ENCODE measurements at places on chromosomes 3 and 15.

GRCh38 chr15:28078191-28078719 lies 20.9 kb downstream of the OCA2 start:
- no peak for DNase-seq

GRCh38 chr15:100393008-100393407 lies 51.2 kb upstream of the ADAMTS17 start:
- DNase-seq: no peak

DNA sequence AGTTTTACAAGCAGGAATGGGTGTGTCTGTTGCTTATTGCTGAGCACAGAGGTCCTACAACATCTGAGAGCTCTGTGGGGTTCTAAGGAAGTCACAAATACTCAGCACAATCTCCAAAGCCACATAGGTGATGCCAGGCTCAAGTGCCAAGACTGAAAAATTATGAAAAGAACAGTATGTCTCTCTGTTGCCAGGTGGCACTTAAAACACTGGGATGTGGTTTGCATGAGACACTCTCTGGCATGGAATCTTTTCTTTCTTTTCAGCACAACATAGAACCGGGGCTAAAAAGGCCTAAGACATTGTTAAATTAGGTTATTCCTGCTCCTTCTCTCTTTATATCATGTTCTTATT lies 127.3 kb upstream of the PRICKLE2 start:
- no peak for DNase-seq

GRCh38 chr3:97927704-97928103 lies 44.5 kb downstream of the RIOX2 start:
- DNase-seq: no peak

GRCh38 chr3:139128803-139129202 lies 84.1 kb upstream of the PRR23C start:
- DNase-seq: no peak

- DNase-seq: no peak
Measured at GRCh38 chr3:52469001-52469400, 13.6 kb downstream of the NISCH start.

GRCh38 chr15:50116477-50116876 lies 2.6 kb downstream of the ATP8B4 start:
- no peak for DNase-seq

DNA sequence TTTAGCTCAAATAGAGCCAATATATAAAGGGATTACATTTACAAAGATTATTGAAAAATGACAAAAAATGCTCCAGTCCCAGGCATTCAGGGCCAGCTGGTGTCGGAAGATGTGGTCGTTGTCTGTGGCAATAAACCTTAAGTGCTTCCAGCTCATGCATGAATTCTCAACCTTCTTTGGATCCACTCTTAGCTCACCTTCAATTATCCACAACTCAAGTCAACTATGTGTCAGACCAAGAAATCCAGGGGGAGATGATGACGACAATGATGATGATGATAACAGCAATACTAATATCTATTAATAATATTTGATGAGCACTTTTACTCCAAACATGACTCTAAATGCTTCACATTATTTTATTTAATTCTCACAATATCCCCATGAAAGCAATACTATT lies 53.6 kb upstream of the PXYLP1 start:
- peak; percentile 18 for DNase-seq

DNA sequence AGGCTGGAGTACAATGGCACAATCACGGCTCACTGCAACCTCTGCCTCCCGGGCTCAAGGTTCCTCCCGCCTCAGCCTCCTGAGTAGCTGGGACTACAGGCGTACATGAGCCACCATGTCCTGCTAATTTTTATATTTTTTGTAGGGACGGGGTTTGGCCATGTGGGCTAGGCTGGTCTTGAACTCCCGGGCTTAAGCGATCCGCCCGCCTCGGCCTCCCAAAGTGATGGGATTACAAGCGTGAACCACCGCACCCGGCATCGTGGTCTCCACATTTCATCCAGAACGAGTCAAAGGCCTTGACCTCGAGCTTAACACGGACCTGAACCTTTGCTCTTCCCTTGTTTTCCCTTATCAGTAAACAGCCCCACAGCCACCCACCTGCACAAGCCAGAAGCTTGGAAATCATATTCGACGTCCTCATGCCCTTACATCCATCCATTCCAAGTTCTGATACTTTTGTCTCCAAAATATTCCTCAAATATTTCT lies 1.4 kb upstream of the PTPN23 start:
- DNase-seq: no peak

DNA sequence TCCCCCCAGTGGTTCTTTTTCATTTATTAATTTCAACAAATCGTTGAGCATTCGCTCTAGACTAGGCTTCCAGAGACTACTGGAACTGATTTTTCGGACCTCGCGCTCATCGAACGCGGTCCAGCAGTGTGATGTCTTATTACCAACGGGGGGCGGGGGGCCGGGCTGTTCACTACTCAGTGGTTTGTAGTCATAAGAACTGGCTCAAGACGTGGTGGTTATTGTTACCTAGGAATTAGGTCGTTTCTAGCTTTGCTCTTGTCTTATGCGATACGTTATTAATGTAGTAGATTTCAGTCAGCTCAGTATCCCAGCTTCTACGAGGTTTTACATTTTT lies 858 bp downstream of the RBM5 start:
- DNase-seq: no peak

GRCh38 chr15:80752204-80752603 lies 27.0 kb upstream of the CEMIP start:
- DNase-seq: no peak

DNA sequence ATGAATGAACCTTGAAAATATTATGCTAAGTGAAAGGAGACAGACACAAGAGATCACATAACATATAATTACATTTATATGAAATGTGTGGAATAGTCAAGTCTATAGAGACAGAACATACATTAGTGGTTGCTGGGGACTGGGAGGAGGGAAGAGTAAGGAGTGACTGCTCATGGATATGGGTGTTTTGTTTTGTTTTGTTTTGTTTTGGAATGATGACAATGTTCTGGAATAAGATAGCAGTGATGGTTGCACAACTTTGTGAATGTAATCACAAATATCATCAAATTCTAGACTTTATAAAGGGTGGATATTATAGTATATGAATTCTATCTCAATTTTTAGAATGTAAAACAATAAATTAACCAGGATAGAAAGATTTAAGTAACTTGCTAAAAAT lies 57.4 kb upstream of the PHLDB2 start:
- DNase-seq: no peak

GRCh38 chr3:111106993-111107661 lies 35.5 kb downstream of the NECTIN3 start:
- DNase-seq: no peak

DNA sequence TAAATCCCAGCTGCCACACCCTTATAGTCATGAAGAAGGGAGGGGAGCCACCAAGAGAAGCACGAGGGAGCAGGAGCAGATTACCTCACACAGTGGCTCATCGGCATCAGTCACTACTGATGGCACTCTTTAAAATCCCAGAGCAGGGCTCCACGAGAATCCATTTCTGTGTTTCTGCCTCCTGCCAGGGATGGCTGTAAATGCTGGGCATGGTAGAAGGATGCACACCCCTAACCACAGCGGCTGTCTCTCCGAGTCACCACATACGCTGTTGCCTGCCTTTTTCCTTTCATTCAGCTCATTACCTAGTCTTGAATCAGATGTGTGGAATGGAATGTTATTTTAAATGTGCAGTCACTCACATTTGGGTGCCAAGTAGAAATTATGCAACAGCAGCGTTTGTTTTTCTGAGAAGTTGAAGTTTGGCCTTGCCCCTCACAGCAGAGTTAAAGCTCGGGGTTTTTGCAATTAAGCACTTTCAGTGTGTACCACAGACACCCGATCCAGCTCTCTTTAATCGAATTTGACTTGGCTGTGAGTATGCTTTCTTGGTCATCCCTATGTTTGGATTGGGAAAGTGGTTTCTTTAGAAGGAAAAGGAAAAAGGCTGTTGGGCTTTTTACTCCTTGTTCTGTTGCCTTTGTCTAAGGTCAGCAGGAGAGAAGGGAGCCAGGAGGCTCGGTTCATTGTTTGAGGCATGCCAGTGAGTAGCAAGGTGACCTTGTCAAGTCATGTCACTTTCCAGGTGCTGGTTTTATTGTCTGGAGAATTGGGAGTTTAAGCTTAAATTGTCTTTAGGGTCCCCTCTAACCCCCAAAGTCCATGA lies 284.2 kb upstream of the TPM1 start:
- DNase-seq: no peak

- no peak for DNase-seq
Measured at GRCh38 chr15:94443186-94443585, 211.8 kb downstream of the MCTP2 start.

DNA sequence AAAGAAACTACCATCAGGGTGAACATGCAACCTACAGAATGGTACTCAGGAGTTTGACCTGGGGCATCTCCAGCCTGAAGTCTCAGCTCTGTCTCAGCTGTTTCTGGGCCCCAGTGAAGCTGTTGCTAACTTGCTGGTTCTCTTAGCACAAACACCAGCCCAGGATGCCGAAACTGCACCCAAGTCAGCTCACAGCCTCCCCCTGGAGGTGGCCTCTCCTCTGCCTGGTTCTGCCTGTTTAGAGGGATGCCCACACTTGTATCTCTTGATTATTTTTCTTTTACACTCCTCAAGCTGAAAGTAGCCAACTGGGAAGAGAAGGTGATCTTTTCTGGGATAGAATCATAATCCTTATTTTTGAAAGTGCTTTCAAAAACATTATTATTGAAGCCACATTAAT lies 289.0 kb upstream of the RASGRP1 start:
- DNase-seq: no peak

DNA sequence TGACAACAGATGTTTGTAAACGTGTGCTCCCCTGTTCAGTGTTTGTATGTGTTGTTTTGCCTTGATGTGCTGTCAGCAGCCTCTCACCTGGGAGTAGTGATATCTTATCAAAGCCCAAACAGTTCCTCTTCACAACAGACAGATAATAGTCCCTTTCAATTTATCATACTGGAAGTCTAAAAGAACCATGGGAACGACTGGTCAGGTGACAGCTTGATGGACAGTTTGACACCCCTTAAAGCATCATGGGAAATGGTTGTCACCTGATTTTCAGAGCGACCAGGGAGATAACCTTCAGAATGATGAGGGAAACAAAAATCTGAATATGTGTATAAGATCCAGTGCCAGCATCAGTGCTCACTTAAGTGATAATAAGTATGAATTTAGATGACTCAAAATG lies 146.3 kb upstream of the SOX2 start:
- DNase-seq: no peak

GRCh38 chr3:82561784-82562183 lies 800.3 kb upstream of the GBE1 start:
- no peak for DNase-seq

DNA sequence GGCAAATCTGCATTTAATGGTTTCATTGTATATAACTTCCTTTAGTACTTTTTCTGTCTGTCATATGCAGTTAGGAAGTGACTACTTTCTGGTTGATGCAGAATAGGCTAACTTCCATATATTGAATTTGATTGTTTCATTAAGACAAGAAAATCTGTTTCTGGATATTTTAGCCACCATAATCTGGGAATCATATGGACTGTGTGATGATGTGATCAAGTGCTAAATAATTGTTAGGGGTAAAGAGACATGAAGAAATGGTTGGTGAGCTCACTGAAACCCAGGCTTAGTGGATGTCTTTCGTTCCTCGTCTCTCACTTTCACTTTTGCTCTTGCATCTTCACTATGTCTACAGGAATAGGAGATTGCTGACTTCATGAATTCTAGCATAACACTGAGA lies 3.5 kb upstream of the MNS1 start:
- DNase-seq: no peak

GRCh38 chr3:123783050-123783689 lies 101.0 kb downstream of the MYLK start:
- DNase-seq: no peak

GRCh38 chr3:73292220-73292619 lies 230.8 kb downstream of the EBLN2 start:
- DNase-seq: no peak

GRCh38 chr3:135992072-135992471 lies 26.5 kb downstream of the PPP2R3A start:
- no peak for DNase-seq

DNA sequence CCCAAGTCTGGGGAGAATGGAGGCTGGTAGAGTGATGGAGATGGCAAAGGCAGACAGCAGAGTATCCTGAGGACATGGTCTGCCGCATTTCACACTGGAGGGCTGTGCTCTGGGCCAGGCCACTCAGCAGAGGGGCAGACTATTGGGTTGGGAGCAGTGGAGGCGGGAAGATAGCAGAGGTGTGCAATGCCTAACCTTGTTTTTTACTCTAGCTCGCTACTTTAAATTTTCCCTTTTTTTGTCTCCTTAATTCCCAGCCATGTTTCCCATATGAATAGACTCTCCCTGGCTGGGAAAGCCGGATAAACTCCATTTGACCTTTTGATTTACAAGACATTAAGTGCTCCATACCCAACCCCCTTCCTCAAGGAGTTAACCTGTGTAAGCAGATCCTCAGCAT lies 33.5 kb upstream of the ST6GAL1 start:
- no peak for DNase-seq

Data from hindlimb muscle (tissue), 1 donor.